Fibroblast of villous mesenchyme (primary cell): ENCODE measurements at places on chromosomes 3 and 15. TPM values are rescaled to one million over a fixed set of nuclear protein-coding genes. Genes with fewer than 3 reads are reported as not detected.

PROS1 gene
- total RNA-seq, result 12.1 and 14.2 TPM in 2 replicates

TLR9 gene
- not detected in 2 replicates for total RNA-seq

IL12A gene
- total RNA-seq, result 0.64 and 2.2 TPM in 2 replicates

DNA sequence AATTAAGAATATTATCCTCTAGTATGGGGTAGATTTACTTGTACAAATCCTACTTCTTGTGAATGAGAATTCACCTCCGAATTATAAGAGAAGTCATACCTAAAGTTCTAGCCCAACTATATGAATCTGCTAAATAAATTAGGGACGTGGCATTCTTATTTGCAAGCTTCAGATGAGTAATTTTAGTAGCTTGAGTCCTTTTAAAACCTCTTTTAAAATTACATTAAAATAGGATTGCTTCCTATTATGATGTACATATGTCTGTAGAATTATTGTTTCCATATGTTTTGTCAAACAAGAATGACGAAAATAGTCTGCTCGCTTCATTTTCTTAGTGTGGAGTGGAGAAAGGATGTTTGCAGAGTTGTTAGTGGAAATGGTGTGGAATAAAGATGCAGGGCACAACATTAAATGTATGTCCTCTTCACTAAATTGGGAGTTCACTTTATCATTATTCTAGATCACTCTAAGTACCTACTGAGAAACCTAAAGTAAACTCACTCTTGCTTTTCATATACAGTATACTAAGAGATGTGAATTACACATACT is 59.4 kb downstream of the CMSS1 start:
- DNase-seq, result no peak

- peak; percentile 64 for DNase-seq
Observed at GRCh38 chr15:99181545-99181971, 67.8 kb downstream of the TTC23 start.

GRCh38 chr3:152100491-152101132 is 168.1 kb upstream of the MBNL1 start:
- peak; percentile 25 for DNase-seq

DNA sequence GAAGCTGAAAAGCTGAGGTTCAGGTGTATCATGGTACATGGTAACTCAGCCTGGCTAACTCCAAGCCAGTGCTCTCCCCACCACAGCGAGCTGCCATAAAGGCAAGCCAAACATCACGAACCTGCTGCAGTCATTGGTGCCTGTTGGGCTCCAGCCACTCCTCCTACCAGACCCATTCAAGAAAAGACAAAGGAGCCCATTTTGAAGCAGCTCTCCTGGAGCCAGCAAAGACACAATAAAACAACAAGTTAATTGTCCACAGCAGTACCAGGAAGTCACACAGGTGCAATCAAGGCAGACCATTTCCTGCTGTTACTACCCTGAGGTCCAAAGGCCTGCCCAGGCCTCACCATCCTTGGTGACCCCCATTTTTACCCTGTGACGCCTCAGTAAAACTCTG is 77.6 kb downstream of the DAPK2 start:
- no peak for DNase-seq
